Motor neuron (in vitro differentiated cells): ENCODE measurements at places on chromosomes 4 and X. TPM values are rescaled to one million over a fixed set of nuclear protein-coding genes. Genes with fewer than 3 reads are reported as not detected.

DNA sequence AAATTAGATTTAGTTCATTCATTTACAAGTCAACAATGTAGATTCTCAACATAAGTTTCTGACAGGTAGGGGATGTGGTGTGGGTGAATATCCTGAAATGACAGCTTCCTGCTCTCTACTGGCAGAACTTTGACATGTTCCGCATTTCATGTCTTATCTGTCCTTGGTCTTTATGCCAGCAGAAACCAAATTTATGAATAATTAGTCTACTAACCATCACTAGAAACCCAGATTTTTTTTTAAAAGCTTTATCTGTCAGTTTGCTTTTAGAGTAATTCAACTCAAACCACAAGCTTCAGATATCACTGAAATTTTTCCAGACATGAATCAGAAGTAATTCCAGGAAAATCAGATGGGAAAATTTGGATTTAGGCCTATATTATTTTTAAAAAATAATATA lies 17.9 kb downstream of the COQ2 start:
- ATAC-seq, result no peak

GRCh38 chr4:39308611-39309010 lies 57.6 kb downstream of the RFC1 start:
- ATAC-seq, result no peak

DNA sequence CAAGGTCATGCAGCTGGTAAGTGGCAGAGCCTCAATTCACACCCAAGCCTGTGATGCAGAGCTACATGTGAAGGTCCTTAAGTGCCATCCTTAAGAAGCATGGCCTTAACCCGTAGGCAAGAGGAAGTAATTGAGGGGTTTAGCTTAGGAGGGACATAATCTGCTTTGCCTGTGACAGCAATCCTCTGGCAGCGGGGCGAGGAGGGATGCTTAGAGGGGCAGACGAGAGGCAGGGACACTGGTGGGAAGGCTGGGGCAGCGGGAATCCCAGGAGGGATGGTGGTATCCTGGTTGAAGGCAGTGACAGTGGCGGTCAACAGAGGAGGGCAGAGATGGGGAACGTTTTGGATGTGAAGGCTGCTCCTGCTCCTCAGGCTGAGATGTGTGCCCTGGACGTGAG lies 88.1 kb downstream of the EFNB1 start:
- ATAC-seq, result no peak

DNA sequence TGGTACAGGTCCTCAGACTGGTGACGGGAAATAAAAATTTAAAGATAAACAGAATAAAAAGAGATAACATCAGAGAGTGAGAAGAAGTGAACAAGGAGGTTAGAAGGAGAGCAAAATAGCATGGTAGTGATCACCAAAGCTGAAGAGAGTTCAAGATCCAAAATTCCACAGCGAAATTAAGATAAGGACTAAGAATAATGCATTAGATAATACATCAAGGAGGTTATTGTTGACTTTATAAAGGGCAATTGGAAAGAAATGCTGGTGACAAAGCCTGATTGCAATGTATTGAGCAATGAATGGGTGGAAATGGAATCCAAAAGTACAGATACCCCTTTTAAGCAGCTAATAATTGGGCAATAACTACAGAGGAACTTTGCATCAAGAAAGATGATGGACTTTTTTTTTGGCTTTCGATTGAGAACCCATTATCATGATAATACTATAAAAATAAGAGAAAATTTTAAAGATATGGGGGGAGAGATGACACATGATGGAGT lies 101.6 kb upstream of the MAP9 start:
- no peak for ATAC-seq

DNA sequence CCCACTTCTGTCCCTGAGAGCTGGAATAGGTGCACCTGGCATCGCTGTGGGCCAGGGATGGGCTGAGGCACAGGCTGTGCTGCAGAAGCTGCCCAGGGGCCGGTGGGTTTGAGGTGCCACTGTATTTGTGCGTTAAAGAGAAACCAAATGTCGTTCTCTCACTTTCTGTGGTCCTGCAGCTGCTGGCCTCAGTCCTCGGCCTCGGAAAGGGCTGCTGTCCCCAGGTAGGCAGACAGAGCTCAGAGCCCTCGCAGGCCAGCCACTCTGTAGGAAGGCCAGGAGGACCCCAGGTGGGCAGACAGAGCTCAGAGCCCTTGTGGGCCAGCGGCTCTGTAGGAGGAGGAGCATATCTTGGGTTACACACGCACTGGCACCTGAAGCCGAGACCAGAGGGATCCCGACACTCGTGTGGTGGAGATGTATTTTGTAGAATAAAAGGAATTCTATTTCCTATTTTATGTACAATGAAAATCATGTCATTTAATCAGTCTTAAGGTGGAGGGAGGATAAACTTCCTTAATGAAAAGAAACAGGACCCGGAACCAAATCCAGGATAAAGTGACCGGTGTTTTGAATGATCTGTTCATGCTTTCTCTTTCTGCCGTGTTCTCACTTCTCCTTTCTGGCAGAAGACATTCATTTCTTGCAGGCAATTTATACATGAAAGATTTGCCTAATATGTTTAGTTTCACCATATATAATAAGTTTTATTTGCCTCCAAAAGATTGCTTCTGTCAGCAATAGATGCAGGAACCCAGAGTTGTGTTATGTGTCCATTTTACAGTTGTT lies 54.4 kb upstream of the HGFAC start:
- ATAC-seq, result no peak

The USP17L27 gene
- not detected in 2 replicates for total RNA-seq
